ENCODE measurements at places on chromosomes 2 and 18. TPM values are rescaled to one million over a fixed set of nuclear protein-coding genes. Genes with fewer than 3 reads are reported as not detected.

- no peak overlapping the region for H3K4me3 ChIP-seq
- no peak overlapping the region for H3K27ac ChIP-seq
- no peaks in the 10 kb centered on the region for H3K36me3 ChIP-seq
- H3K4me1 ChIP-seq = no peaks in the 10 kb centered on the region
- DNase-seq = no peak
- no peaks in the 10 kb centered on the region for H3K27me3 ChIP-seq
Observed at GRCh38 chr2:181231151-181231550, 226.0 kb upstream of the ITGA4 start.

- no peak overlapping the region for H3K27ac ChIP-seq
- no peak overlapping the region for H3K4me3 ChIP-seq
- H3K36me3 ChIP-seq = peaks cover 2% of the 10 kb centered on the region
- DNase-seq = no peak
- H3K27me3 ChIP-seq = peaks cover 2% of the 10 kb centered on the region
Observed at GRCh38 chr2:151071906-151072305, 189.8 kb downstream of the RBM43 start.

GRCh38 chr2:235639428-235639773 lies 145.6 kb downstream of the AGAP1 start:
- H3K36me3 ChIP-seq = no peaks in the 10 kb centered on the region
- H3K27me3 ChIP-seq = no peaks in the 10 kb centered on the region
- DNase-seq = no peak
- H3K27ac ChIP-seq = peak overlapping the region; percentile 43
- H3K4me1 ChIP-seq = peaks cover 50% of the 10 kb centered on the region
- H3K4me3 ChIP-seq = no peak overlapping the region

GRCh38 chr2:31011587-31011986 lies 126.7 kb downstream of the GALNT14 start:
- DNase-seq = no peak
- H3K4me1 ChIP-seq = no peaks in the 10 kb centered on the region
- no peak overlapping the region for H3K27ac ChIP-seq
- H3K27me3 ChIP-seq = peaks cover 4% of the 10 kb centered on the region

DNA sequence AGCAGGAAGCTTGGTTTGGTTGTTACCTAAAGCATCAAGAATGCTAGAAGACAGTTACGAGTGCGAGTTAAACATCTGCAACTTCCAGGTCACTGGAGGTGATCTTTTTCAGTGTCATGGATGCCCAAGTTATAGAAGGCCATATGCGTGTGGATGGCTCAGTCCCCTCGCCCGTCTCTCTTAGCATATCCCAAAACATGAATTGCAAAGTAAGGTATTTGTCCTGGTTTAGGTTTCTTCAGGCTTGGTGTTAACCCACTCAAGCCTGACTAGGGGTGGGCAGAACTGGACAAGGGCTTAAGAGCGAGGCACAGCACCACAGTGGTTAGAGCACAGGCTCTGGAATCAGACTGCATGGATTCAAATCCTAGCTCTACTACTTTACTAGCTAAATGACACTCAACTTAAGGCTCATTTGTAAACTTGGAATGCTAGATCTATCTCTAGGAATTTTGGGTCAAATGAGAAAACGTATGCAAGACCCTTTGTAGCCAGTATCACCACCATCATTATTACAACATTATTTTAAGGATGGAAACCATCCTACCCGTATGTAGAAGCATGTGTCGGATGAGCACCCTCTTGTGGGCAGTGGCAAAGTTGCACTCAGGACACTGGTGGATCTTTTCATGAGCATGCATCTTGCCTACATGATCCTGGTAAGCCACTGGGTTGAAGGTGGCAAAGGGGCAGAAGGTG lies 11.2 kb downstream of the ZNF142 start:
- H3K4me1 ChIP-seq = no peaks in the 10 kb centered on the region
- no peaks in the 10 kb centered on the region for H3K27me3 ChIP-seq
- H3K4me3 ChIP-seq = no peak overlapping the region

GRCh38 chr2:128523457-128523856 lies 204.8 kb upstream of the HS6ST1 start:
- no peak for DNase-seq
- H3K27ac ChIP-seq = no peak overlapping the region
- no peaks in the 10 kb centered on the region for H3K27me3 ChIP-seq

The SLC5A7 gene
- total RNA-seq = not detected

The MROH2A gene
- not detected for total RNA-seq

The ST3GAL5 gene
- 43.6 TPM for total RNA-seq

The MGAT5 gene
- total RNA-seq = 23.8 TPM

DNA sequence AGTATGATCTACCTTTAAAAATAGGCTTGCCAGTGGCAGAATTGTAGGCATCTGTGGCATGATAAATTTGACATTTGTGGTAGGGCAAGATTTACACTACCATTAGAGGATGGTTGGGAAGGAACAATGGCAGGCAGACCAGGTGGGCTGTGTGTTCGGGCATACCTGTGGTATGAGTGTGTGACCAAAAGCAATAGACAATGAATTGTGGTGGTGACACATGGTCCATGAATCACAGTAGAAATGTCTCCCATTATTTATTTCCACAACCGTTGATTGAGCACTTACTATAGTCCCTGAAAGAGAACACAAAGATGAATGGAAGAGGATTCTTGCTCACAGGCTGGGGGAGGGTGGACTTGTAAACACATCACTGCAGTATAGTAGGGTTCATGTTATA lies 29.9 kb upstream of the RUFY4 start:
- no peak overlapping the region for H3K4me3 ChIP-seq
- H3K36me3 ChIP-seq = no peaks in the 10 kb centered on the region
- DNase-seq = no peak
- H3K4me1 ChIP-seq = peaks cover 4% of the 10 kb centered on the region
- no peak overlapping the region for H3K27ac ChIP-seq
- peaks cover 65% of the 10 kb centered on the region for H3K27me3 ChIP-seq

- no peak for DNase-seq
- H3K27ac ChIP-seq = no peak overlapping the region
- H3K27me3 ChIP-seq = peaks cover 24% of the 10 kb centered on the region
- no peaks in the 10 kb centered on the region for H3K36me3 ChIP-seq
Observed at GRCh38 chr2:101400048-101400447, 12.7 kb upstream of the CREG2 start.

All from osteocyte (in vitro differentiated cells).